ENCODE measurements at places on chromosomes 5 and 9.
A peak's percentile ranks its signal among the peaks of the same experiment; 100 is the strongest.

DNA sequence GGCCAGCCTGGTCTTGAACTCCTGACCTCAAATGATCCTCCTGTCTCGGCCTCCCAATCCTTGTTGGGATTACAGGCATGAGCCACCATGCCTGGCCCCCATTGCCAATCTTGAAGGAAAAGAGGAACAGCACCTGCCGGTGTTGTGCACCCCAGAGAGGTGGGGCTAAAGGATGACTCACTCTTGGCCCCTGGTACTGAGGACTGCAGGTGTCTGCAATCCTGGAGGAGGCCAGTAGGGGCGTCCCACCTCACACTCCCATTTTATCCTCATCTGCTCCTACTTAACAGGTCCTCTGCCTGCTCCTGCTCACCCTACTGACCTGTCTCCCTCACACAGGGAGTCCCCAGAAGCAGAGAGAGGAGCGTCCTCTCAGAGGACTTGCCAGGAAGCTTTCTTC is 390.4 kb downstream of the ARHGEF28 start:
- DNase-seq = no peak

DNA sequence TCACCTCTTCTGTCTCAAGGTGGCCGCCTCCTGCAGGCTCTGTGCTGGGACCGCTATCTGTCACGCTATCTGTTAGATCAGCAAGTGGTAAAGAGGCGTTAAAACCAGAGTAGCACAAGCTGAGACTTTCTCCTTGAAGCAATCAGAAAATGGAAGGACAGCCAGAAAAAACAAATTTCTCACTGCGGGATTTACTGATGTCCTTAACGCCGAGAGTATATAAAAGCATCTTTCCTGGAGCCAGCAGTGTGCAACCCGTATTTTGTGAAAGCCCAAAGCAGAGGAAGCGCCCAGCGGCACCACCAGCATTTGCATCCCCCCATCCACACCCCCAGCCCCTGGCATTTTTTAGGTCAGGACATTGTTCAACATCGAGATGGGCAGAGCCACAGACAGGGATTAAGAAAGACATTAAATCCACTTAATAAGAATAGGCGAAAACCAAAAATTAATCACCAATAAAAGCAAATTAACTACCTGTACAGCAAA is 48.6 kb downstream of the DUSP1 start:
- DNase-seq = no peak

DNA sequence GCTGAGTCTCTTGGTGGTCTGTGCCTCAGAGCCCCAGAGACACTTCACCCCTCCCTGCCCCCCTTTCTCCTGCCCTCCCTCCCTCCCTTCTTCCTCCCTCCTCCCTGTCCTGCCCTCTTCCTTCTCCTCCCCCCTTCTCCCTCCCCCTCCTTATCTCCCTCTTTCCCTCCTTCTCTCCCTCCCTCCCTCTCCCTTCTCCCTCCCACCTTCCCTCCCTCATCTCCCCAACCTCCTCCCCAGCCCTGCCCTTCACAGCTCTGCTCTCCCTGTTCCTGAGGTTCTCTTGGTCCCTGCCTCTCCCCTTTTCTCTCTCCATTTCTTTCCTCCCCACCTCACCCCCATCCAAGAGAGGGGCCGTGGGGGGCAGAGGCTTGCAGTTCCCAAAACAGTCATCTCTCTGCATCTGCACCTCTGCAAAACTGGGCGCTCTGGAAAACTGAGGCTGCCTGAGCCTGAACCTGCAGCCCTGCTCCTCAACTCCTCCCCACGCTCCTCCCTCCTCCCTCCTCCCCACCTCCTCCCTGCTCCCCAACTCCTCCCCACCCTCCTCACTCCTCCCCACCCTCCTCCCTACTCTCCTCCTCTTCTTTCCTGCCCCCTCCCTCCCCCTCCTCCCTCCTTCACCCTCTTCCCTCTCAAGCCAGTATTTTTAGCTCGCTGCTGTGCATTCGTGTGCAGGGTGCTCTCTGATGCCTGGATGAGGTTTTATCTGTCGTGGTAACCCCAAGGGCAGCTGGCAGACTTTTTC is 219.1 kb downstream of the C9orf50 start:
- DNase-seq = no peak

- DNase-seq = peak; percentile 48
Measured at GRCh38 chr9:15135164-15135792, 171.7 kb downstream of the TTC39B start.

GRCh38 chr5:2015124-2015848 is 132.6 kb upstream of the IRX4 start:
- DNase-seq = no peak

- DNase-seq = no peak
Measured at GRCh38 chr9:118651511-118651910, 717.7 kb downstream of the BRINP1 start.

DNA sequence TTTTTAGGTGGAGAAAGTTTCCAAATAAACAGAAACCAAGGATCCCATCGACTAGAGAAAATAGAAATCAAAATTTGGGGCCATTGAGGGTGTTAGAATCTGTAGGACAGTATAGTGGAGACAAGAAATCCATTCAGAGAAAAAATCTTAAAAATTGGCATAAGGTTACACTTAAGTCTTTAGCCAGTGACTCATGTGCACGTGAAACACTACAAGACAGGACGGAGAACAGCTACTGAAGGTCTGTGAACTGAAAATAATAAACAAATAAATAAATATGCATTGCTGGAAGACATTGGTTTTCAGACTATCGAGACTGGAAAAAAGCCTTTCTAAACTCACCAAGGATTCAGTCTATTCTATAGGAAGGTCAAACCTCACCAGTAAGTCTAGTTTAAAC is 1955.5 kb downstream of the MAT2B start:
- DNase-seq = peak; percentile 8

DNA sequence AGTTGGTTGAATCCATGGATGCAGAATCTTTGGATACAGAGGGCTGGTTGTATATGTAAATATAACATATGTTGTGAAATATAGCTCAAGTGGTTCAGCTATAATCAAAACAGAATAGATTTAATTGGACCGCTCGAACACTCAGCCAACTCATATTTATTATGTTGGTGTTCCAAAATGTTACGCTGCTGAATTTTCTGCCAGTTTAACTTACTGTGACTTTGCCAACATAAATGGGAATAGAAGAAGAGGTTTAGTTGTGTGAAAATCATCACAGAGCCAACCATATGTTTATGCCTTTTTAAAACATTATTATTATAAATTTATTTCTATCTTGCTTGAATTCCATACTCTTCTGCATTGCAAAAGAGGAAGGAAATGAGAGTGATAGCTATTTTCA is 178.2 kb upstream of the FBXL7 start:
- no peak for DNase-seq

DNA sequence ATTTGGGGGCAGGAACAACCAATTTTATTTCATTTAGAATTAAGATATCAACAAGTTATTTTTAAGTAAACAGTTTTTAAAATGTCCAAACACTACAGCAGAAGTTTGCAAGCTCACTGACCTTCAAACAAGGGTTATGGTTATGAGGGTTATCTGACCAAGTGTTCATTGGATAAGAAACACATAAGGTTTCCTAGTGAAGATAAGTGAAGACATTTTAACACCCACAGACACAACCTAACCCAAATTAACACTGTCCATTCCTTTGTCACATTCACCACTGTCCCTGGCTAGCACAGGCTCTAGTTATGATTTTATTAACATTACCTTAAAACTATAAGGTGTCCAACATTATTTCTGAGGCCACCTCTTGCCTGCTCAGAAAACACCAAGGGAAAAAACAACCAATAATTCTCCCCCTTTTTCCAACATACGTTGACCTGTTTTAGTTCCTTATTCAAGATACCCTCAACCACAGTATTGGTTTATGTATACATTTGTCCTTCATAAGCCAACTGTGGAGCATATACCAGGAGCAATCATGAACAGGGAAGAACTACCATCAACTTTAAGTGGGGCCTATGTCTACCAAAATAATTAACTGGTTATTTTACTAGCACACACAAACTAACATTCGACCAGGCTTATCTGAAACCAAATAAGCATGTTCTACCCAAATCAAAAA is 4.0 kb downstream of the ETF1 start:
- no peak for DNase-seq

DNA sequence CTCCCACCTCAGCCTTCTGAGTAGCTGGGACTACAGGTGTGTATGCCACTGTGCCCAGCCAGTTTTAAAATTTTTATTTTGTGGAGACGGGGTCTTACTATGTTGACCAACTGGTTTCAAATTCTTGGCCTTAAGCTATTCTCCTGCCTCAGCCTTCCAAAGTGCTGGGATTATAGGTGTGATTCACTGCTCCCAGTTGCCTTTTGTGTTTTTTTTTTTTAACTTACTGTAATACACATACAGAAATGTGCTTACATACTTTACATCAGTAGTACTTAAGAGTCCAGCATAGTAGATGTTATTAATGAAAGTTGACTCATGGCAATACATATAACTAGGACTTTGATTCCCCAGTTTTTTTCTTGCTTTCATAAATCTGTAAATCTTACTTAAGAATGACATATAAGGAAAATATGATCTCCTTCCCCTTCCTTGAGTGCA is 4.7 kb downstream of the MAN2A1 start:
- no peak for DNase-seq

GRCh38 chr9:6239694-6240093 is 24.1 kb downstream of the IL33 start:
- DNase-seq = no peak

DNA sequence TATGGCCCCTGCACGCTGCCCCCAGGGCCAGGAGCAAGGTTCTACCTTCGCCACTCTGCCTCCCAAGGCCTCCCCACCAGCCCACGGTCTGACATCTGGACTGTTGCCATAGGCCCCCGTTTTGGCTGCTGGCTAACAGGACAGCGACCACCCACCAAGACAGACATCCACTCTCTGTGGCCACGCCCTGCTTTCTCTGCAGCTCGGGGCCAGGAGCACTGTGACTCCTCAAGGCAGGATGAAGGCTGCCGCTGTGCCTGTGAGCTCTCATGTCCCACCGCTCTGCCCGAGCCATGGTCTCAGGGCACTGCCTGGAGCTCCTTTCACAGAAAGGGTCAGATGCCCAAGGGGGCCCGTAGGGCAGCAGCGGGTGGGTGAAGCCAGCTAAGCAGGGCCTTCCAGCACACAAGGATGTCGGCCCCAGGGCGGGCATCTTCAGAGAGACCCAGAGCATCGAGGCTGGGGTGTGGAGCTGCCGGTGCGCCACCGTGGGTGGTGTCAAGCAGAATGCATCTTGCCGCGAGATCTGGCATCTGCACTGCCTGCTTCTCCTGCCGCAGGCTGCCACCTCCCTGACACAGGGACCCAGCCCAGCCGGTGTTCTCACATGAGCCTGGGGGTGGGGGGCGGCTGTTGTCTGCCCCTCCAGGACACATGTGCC is 92.2 kb upstream of the ADAMTS2 start:
- DNase-seq = no peak

DNA sequence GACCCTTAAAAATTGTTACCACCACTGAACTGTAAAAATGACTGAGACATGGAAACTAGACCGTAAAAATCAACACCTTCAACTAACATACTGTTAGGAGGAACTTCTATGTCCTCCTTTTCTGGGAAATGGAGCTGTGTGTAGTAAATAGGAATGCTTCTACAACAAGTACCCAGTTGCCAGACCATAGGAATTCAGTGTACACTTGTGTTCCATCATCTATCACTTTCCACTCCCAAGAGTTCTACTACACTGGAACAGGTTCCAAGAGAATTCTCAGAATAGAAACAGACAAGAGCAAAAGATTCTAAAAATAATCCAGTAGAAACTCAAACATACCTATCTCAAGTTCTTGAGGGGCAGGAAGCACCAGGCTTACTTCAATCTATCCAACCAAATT is 23.6 kb downstream of the UBAP2 start:
- DNase-seq = no peak

DNA sequence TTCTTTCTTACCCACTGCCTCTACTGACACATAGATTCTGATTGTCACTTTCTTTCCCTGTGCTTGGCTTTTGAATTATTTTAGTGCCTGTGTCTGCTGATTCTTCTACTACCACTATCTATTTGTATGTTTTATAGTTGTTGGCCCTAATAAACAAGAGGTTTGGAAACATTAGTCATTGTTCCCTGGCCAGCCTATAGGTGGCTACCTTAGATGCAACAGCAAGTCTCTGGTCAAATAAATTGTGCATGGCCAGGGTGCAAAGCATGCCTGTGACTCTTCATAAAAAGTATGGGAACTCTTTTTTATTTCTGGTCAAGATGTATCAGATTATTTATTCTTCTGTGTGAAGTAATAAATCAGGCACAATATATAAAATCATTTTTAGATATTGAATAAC is 124.4 kb downstream of the PLK2 start:
- DNase-seq = no peak

DNA sequence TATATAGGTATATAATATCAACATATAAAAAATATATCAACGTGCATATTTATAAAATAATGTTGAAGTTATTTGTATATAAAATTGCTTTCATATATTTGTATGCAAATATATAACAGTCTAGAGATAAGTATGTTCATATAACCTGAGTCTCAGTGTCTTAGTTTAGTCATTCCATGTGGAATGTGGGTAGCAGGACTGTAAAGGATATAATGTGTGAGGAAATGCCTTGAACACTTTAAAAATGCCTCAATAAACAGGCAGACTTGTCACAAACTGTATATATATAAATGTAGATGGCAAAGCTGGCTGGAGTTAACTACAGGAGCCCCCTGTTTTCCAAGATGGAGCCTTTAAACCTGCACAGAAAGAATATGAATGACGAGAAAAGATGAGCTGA is 48.4 kb downstream of the CCDC125 start:
- no peak for DNase-seq

DNA sequence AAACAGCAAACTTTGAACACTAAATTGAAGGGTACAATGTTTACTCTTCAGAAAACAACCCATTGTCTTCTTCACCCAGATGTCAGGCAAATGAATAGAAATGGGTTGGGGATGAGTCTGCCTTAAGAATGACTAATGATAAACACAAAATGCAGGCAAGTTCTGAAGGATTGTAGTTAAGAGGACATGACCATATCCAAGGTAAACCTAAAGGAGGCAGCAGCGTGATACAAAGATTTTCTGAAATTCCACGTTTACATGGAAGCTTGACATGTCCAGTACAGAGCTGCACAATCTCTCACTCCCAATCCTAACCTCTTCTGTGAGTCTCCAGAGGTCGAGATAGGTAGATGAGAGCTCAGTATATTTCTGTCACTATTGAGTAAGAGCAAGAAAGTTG is 1263.2 kb upstream of the CDH6 start:
- no peak for DNase-seq
